ENCODE measurements at places on chromosomes 7 and 10.

- ATAC-seq: no peak
Observed at GRCh38 chr7:88268858-88269257, 37.8 kb downstream of the STEAP4 start.

GRCh38 chr7:46461334-46461777 lies 540.3 kb upstream of the IGFBP3 start:
- ATAC-seq: no peak

DNA sequence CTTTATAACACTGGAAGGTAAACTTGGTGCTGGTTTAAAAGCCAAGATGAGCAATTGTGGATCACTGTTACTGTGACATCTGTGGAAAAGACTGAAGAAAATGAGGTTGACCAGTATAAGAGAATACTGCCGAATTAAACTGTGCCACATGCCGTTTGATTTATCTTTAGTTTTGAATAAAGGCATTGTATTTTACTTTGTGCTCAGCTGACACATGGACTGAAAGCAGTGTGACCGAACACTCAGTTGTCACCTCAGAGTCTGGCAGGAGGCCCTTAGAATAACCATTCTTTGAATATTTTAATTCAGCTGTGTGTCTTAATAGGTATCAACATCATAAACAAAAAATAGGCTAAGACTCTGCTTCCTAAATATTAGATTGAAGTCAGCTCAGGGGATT lies 133.7 kb upstream of the GJD4 start:
- ATAC-seq: no peak

GRCh38 chr10:117096599-117097201 lies 41.4 kb downstream of the VAX1 start:
- no peak for ATAC-seq

- no peak for ATAC-seq
Observed at GRCh38 chr7:20310963-20311742, 19.5 kb upstream of the ITGB8 start.

GRCh38 chr7:24197852-24198251 lies 86.1 kb upstream of the NPY start:
- ATAC-seq: no peak

DNA sequence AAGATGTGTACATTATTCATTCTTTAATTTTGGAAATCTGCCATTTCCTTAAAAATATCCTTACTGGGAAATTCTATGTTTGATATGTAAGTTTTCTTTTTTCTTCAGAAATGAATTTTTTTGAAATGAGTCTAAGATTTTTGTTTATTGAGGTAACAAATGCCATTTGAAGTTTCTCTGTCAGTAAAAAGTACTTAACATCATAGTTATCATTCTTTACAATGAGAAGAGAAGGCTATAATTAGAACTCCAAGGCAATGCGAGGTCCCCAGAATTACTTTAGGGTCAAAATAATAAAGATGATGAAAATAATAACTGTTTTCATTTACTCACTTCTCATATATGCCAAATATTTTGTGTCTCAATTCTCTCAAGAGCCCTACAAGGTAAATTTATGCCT lies 37.0 kb upstream of the RHOBTB1 start:
- no peak for ATAC-seq

GRCh38 chr7:94109556-94109955 lies 105.4 kb upstream of the BET1 start:
- ATAC-seq: no peak

DNA sequence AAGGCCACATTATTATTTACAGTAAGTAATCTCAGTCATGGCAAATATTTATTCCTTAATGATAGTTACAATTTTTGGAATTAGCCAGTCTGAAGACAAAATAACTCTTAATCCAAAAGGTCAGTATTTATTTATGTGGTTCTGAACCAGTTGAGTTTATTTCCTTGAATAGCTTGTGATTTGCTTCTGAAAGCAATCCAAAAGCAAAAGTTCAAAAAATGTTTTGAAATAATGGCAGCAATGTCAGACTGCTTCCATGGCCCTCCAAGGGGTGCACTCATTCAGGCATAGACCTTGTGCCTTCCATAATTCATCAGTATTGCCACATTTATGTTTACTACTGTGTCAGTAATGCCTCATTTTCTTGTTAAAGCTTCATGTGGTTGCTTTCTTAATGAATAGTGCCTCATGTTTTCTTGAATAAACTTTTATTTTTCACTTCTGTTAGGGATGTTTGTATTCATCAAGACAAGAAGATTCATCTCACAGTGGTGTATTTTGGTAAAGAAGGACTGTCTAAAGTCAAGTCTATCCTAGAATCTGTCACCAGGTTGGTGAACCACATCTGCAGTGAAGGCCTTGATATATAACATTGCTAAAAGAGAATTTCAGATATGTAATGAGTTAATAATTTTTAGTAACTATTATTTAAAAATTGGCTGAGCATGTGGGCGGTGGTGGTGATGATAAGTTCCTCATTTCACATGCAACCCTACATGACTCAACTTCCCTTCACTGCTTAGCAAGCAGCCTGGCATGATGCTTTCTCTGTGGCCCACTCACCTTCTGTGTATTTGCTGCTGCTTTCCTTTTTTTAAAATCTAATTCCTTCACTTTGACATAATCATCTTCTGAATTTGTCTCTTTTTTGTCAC lies 22.0 kb downstream of the CSGALNACT2 start:
- peak; percentile 84 for ATAC-seq

DNA sequence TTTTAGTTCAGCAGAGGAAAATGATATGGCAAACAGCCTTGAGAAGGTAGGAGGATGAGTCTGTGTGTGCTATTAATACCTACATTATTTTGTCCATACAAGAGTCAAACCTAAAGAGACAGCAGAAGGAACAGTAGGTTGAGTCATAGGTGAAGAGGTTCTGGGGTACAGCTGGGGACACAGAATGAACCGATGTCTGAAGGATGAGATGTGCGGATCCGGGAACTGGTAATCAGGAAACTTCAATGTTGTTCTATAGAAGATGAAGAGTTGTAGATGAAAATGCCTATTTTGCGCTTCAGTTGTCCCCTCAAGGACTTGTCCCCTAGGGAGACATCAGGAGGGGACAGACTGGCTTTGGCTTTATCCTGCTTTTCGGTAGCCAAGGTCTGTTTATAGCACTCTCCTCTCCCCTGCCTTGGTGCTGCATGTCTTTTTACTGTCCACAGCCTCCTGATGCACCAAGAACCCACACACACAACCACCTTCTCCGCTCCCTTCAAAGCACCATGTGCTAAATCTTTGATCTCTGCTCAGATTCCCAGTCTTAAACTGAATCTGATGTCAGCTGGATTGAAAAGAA lies 94.6 kb downstream of the GNAT3 start:
- ATAC-seq: no peak

DNA sequence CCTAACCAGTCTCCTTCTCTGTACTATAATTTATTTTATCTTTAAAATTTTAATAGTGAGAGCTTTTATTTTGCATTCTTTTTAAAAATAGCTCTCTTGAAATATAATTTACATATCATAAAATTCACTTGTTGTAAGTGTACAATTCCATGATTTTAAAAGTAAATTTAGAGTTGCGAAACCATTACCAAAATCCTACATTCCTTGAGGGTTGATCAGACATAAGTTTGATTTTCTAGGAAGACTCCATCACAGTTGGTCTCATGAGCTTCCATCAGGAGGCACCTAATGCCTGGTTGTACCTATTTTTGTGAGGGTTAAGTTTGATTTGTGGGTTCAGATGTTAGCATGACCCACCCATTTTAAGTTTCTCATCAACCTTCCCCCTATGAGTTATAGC lies 108.1 kb downstream of the BMPER start:
- no peak for ATAC-seq

- no peak for ATAC-seq
Observed at GRCh38 chr10:83476211-83476610, 663.1 kb upstream of the GHITM start.

DNA sequence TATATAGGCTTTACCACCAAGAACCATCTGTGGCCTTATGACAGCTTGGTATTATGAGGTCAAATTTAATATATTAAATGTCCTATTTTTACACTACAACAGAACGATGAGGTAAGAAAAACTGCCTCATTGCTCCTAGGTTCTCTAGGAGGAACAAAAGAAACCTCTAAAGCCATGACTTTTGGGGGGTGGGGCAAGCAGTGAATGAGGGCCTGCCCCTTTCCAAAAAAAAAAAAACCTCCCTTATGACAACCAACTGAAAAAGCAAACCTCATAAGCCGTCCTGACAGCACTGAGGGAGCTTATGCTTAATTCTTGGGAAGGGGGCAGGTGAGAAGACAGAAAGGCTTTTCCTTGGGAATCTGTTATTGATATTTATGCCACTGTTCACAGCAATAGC lies 116.6 kb downstream of the KMT2E start:
- ATAC-seq: no peak

- no peak for ATAC-seq
Observed at GRCh38 chr10:4326647-4327046, 499.4 kb upstream of the AKR1E2 start.

DNA sequence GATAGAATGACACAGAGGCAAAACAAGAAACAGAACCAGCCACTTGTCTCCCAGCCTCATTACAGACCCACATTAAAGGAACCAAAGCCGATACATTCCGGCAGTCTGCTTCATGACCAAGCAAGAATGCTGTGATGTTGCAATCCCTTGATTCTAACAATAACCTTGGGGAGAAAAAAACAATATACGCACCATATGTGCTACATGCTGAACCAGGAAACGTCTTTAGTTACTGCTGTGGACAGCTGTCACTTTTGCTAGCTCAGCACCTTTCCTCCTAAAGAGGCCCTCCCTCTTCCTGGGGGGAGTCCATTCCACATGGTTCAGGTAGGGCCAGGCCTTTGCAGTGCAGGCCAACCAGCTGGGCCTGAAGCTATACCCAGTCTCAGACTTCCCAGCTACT lies 79.1 kb downstream of the PRTFDC1 start:
- ATAC-seq: no peak

- no peak for ATAC-seq
Observed at GRCh38 chr7:1357601-1358271, 101.5 kb downstream of the MICALL2 start.

All from activated CD4-positive, CD25-positive, alpha-beta regulatory T cell treated with anti-CD3 and anti-CD28 coated beads, Interleukin-2, amount 50 U/mL, for 24 hours (primary cell).